ENCODE measurements at places on chromosomes 5 and 9.
A peak's percentile ranks its signal among the peaks of the same experiment; 100 is the strongest.

GRCh38 chr9:114494776-114495569, 10.3 kb downstream of the WHRN start:
- no peak for DNase-seq

DNA sequence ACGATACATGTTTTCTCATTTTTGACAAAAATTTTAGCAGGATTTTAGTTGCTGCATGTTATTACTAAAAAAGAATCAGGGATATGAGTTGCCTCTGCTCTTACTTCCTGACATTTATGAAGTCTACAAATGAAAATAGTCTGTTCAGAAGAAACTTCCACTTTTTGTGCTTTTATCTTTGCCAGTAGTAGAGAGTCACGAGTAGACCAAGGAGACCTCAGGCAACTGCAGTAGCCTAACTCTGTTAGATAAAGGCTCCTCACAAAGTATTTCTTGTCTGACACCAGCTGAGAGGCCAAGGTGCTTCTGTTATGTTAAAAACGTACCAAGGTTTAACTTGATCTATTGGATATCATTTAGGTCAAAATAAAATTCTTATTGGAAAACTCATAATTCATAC, 333.9 kb downstream of the NR2F1-AS1 start:
- DNase-seq, result no peak

DNA sequence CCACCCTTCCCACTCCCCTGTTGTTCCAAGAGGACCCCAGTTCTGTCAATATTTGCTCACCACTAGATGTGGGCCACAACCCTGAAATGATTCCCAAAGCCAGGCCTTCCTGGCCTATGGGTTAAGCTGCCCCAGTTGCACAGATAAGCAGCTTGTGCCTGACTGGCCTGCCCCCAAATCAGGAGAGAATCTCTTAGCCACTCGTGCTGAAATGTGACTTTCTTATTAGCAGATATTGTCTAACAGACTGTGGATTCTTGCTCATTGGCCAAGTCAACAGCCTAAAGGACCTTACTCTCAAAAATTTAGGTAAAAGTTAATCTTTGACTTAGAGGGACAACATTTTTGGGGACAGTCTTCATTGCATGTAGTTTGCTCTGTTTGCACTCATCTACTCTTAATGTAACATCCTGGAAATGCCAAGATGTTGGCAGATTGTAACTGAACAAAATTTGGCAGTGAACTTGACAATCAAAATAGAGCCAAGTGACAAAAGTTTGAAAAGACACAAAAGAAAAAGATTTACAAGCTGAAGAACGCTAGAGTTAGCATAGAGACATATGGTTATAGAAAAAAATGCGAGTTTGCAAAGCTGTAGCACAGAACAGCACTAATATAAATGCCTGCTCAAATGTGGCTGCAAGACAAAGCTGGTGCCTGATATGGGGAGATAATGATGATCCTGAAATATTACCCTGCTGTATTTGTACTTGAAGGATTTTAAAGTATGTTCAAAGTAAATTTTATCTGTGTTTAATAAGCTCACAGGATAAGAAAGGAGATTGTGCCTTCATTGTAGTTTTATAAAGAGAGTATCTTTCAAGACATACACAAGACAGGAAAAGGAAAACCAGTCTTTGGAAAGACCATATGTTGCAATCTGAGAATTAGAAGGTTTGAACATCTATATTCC, 29.0 kb upstream of the FSD1L start:
- no peak for DNase-seq

DNA sequence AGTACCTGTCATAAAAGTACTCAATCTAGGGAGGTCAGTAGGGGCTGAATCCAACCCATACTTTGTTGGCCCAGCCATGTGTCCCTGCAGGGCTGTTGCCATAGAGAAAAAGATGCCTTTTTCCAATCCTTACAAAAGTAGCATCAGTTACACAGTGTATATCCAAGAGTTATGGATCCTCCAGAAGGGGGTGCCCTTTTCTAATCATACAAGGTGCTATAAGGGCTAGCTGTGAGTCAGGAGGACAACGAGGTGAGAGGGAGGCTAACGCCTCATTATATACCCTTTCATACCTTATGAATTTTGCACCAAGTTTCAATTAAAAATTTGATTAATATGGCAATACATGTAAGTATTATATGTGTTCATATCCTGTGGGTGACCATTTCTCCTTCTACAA, 4.8 kb downstream of the KIAA0825 start:
- no peak for DNase-seq

- peak; percentile 68 for DNase-seq
These were observed 159.9 kb downstream of the TSSK1B start for GRCh38 chr5:113274836-113275414.

- DNase-seq, result no peak
These were observed 202.9 kb upstream of the IER5L start for GRCh38 chr9:129380961-129381401.

- DNase-seq, result peak; percentile 64
These were observed at the start of gene SH3GL2 for GRCh38 chr9:17578911-17579793. Gene SH3GL2, plus strand, starts transcription at chr9:17579066.

- no peak for DNase-seq
These were observed 217.6 kb upstream of the PIK3R1 start for GRCh38 chr5:67997892-67998457.

DNA sequence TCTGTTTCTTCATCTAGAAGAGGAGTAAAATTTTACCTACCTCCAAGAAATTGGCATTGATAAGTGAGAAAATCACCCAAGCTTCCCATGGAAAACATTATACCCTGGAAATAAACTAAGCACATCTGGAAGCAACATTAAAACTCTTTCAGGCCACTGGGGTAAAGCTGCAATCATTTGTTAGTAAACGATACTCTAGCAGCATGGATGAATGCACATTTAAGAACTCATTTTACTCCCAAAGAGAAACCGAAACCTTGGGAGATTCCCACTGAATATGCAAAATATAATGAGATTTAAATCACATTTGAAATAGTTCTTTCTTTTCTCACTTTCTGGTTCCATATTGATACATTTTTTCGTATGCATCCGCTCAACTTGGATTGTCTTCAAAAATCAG, 467.5 kb downstream of the EFNA5 start:
- no peak for DNase-seq

GRCh38 chr5:164358531-164359259, 853.3 kb downstream of the MAT2B start:
- DNase-seq, result no peak

DNA sequence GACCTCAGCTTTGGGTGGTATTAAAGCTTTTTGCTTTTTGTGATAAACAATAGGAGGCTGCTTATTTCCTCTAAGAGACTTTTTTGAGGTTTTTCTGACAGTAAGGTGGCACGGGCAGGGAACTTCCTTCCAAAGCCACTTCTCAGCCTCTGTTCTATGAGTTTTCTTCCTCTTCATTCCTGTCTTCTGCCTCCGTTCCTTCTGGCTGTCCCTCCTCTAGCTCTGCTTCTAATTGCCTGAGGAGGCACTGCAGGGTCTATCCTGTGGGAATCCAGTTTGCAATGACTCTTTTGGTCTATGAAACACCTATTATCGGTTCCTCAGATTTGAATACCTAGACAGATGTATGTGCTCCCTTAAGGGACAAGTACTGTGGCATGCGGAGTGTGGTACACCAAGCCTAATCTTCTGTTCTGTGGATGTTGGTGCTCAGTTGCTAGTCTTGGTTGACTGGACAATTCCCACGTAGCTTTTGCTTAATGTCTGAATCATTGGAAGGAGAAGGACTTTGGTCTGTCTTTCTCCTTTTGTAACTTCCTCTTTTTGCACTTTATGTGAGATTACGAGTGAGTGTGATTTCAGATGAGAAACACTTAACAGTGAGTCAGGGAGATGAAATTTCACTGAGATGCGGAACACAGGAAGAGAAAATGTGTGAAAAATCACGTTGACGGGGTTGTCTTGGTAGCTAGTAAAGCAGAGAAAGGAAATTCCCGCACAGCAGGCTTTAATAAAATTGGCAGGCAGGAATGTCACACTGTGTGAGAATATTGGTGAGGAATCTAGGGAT, 305.2 kb downstream of the EFNA5 start:
- peak; percentile 68 for DNase-seq

- DNase-seq, result no peak
These were observed 300.6 kb upstream of the EDIL3 start for GRCh38 chr5:84685121-84685894.

DNA sequence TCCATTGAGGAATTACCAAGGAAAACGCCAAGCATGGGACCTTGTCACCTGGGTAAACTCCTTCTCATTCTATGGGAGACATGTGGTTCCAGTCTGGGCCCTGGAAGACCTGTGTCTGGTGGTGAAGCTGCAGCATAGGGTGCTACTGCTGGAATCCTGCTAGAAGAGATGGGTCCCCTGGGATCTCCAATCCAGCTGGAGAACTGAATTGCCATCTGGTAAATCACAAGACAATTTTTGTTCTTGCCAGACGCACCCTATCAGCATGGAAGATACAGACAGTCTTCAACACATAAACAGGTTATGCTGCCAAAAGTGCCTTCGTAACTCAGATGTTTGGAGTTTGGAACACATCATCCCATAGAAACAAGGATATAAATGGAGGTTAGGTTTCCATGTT, 424.0 kb upstream of the BRINP1 start:
- DNase-seq, result no peak

GRCh38 chr9:103266064-103266463, 270.9 kb downstream of the CYLC2 start:
- DNase-seq, result no peak

GRCh38 chr5:74736759-74737158, 30.2 kb downstream of the GFM2 start:
- DNase-seq, result no peak

DNA sequence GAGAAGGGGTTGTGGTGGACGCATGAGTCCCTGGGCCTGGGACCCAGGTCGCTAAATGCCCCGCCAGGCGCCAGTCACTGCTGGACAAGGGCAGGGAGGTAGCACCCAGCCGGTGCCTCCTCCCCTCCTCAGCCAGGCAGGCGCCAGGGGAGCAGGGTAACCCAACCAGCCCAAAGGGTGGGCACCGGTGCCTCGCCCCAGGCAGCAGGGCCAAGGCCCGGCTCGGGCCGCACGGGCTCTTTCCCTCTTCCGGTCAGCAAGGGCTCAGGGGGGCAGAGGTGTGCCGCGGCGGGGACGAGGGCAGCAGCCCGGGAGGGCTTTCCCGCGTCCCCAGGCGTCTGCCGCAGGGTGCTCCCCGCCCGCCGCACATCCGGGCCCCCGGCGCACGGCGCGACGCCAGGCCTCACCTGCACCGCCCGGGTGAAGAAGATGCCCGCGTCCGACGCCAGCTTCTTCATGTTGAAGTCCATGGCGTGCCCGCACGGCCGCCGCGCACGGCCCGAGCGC, 393 bp downstream of the SH3GLB2 start:
- DNase-seq, result no peak

GRCh38 chr9:34555002-34555348, 32.2 kb upstream of the ENHO start:
- peak; percentile 36 for DNase-seq

- no peak for DNase-seq
These were observed 111.7 kb downstream of the EDIL3 start for GRCh38 chr5:84272771-84273516.
